AG10803 (cell line): ENCODE measurements at places on chromosomes 3 and 15.

DNA sequence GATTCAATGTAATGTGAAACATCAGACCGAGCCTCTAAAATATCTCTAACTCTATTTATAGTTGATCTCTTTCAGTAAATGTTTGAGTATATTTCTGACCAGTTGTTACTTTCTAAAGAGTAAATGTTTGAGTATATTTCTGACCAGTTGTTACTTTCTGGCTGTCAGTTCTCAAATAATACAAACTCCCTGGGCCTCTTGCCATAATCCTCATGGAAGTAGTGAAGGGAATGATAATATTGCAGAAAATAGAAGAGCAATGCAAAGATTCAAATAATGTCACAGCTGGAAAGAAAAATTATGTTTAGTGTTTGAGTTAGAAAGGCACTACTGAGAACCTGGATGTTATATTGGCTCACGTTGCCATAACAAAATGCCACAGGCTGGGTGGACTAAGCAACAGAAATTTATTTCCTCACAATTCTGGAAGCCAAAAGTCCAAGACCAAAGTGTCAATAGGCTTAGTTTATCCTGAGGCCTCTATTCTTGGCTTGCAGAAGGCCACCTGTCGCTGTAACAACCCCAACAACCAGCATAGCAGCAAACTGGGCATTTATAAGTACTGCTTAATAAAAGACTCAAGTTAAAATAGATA is 470.6 kb upstream of the BCHE start:
- DNase-seq, result no peak

- DNase-seq, result no peak
Observed at GRCh38 chr3:144105542-144105941, 133.9 kb downstream of the DIPK2A start.

DNA sequence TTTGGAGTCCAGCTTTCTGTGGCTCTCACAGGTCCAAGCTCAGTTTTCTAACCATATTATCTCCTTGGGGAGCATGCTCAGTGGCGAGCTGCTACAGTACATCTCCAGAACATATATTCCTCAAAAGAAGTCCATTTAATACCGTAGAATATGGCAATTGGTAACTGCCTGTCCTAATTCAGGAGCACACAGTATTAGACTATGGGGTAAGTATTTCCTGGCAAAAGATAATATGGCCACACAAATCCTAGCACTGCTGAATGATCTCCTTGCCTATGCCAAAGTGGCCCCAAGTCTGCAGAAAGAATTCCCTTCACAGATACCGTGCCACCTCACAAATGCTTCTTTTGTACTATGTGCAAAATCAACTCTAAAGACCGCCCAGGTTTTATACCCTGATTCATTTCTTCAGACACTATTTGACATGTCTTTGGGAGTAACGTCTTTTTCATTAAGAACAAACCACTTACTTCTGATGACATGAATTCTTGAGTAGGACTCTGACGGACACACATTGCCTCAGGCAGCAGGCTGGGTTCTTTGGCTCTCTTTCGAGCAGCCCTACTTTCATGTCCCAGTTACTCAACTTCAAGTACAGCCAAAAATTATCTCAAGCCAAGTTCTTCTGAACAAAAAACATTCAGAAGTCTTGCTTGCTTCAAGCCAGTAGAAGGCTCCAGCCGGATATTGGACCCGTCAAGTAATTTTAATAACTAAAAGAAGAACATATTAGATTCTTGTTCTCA is 368.3 kb upstream of the DCBLD2 start:
- DNase-seq, result peak; percentile 83

- no peak for DNase-seq
Observed at GRCh38 chr15:27681038-27681437, 418.1 kb downstream of the OCA2 start.

- peak; percentile 50 for DNase-seq
Observed at GRCh38 chr3:100966807-100967206, 26.4 kb downstream of the ABI3BP start.

GRCh38 chr15:100096700-100097099 is 245.1 kb downstream of the ADAMTS17 start:
- no peak for DNase-seq

- DNase-seq, result no peak
Observed at GRCh38 chr15:90062023-90062442, 40.2 kb downstream of the IDH2 start.

DNA sequence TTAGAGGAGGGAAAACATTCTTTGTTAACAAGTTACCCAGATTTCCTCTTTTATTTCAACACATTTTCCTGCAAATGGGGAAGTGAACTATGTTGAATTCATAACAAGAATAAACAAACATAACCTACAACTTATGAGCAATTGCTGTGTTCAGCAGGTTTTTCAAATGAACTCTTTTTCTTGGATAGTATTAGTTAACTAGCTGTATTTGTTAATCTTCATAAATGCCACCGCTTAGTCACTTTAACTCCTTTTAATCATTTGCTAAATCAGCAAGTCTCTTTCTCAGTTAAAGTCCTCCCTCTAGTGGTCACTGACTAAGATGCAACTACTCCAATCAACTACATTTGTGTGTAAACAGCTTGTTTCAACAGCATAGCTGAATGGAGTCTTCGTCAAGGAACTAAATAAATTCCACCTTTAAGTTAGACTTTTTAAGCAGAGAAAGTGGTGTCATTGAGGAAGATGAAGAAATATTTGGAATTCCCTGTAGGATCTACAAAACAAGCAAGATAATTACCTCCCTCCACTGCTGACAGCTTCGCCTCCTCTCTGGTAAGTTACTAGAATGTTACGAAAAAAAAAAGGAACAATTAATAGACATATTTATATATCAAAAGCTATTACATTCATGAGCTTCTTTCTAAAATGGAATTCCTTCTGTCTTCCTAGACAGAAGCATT is 1122.0 kb downstream of the ROBO1 start:
- peak; percentile 77 for DNase-seq

- no peak for DNase-seq
Observed at GRCh38 chr3:108287146-108287545, 9.2 kb upstream of the HHLA2 start.

DNA sequence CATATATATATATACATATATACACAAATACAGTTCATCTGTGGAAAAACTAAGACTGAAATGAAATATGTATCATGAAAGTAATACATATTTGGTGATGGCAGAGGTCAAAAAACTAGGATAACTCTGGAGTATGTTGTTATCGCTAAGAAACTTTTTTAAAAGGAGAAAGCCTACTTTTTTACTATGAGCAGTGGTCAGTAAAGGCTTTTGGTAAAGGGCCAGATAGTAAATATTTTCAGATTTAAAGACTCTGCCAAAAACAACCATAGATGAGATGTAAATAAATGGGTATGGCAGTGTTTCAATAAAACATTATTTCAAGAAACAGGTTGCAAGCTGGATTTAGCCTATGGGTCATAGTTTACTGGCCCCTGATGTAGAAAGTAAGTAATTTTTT is 93.8 kb upstream of the TGFBR2 start:
- no peak for DNase-seq

- no peak for DNase-seq
Observed at GRCh38 chr3:63441262-63441661, 163.2 kb downstream of the SYNPR start.

DNA sequence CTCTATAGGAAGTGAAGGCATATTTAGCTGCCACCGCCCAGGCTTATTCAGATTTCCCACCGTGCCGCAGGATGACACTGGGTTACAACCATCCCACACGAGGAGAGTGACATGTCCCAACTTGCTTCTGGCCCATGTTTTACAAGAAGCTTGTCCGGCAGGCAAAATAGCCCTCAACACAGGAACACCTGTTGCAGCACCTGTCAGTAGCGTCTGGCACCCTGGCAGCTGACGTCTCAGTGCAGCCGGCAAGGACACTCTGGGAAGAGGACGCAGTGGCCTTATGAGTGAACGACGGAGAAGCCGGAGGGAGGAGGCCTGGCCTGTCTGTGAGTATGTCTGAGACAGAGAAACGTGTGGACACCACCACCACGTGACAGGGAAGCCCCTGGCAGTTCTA is 32.1 kb downstream of the FAM174B start:
- DNase-seq, result no peak
